Right lobe of liver (tissue), 6 donors: ENCODE measurements at places on chromosomes 1 and 21.
A peak's percentile ranks its signal among the peaks of the same experiment; 100 is the strongest.

GRCh38 chr21:37671381-37671780 lies 244.9 kb downstream of the KCNJ6 start:
- no peak for DNase-seq

- no peak for DNase-seq
Measured at GRCh38 chr1:239718997-239719628, 332.7 kb downstream of the CHRM3 start.

DNA sequence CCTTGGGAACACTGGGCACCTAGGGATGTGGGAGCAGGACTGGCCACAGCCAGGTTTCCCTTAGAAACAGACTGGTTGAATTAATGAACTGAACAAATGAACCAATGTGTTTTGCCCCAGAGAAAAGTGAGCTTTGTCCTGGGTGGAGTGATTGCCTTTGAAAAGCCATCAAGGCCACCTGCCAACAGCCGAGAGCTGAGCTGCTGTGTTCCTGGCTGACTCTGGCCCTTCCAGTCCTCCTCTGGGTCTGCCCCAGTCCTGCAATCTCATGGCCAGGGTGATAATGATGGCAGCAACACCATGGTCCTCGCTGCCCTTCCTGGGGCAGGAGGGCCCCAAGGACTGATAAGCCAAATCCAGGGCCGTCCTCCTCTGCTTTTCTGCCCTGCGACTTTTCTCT lies 18.2 kb upstream of the GJA9 start:
- DNase-seq: no peak

- no peak for DNase-seq
Measured at GRCh38 chr1:101081496-101082488, 56.2 kb upstream of the DPH5 start.

DNA sequence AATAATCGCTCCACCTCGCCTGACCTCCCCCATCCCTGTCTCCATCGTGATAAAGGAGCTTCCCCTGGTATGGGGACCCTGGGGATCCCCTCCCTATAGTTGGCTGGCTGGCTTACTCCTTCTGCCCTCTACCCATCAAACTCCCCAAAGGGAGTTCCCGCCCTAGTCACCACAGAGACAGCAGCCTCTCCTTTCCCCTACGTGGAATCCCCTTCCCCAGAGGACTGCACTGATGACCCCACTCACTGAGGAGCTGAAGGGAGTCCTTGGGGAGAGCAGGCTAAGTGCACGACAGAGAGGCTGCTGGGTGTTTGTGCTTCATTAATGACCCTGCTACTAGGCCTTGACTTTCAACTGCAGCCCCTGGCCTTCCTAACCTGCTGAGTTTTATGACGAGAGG lies 1.9 kb downstream of the CADM3 start:
- DNase-seq: no peak

GRCh38 chr1:172781513-172782140 lies 122.7 kb downstream of the FASLG start:
- DNase-seq: no peak

- no peak for DNase-seq
Measured at GRCh38 chr1:208209896-208210589, 34.1 kb downstream of the PLXNA2 start.

- peak; percentile 58 for DNase-seq
Measured at GRCh38 chr21:26844258-26845065, 747 bp downstream of the ADAMTS1 start.
